H1 (cell line): ENCODE measurements at places on chromosomes 2 and 18.

- no peak for DNase-seq
Observed at GRCh38 chr2:100107440-100107839, 35.0 kb downstream of the AFF3 start.

DNA sequence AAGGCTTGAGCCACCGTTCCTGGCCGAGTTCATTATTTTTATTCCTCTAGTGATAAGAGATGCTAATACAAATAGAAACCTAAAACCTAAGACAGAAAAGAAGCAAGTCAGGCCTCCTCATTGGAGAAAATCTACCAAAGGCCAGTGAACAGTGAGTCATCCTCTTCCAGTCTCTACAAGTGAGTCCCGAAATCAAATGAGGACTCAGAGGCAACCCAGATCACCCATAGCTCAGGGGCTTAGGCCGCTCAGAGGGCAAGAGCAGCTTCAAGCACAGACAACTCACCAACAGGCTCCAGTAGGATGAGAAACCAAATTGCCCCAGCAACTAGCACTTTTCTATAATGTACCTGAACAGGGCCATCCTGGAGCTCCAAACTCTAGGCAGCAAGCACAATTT lies 42.7 kb upstream of the ACMSD start:
- no peak for DNase-seq

DNA sequence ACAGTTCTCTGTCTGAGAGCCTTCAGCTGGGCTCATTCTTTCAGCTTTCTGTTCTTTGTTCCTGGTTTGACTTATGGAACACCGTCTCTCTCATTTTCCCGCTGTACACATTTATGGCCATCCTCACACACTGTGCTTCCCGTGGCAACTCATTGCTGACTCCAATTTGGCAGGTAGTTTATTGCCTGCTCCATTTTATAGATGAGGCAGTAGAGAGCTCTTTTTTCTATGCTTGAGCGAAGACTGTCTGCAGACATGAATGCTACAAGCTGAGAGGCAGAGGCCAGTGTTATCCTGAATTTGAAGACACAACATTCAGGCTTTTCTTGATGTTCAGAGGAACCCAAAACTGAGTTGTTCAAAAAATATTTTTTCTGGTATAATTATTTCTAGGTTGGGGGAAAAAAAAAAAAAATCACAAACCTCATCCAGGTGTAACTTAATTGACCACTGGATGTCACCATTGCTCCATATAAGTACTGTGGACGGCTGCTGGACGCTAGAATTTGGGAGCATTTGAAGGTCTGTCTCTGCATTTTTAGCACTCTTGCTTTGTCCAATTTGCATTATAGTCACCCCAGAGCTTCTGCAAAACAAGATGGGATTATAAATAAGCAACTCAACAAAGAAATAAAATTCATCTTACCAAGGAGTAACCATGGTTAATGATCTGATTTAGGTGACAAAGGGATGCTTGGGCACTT lies 83.5 kb downstream of the HRH4 start:
- no peak for DNase-seq

- DNase-seq = no peak
Observed at GRCh38 chr2:25897506-25897905, 19.2 kb upstream of the ASXL2 start.
